ENCODE measurements at places on chromosomes 6 and 20.

DNA sequence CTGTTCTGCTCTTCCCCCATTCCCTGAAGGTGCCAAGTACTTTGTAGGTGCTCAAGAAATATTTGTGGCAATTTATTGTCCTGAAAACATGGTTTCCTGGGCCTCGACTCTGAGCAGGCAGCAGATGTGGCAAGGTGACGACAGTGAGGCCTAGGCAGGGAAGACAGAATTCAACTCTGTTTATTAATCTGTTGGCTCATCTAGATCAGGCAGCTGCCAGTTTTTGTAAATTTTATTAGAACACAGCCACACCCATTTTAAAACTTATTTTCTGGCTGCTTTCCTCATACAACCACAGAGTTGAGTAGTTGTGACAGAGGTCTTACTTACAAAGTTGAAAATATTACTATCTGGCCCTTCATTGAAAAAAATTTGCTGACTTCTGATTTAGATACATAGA is 24.5 kb downstream of the MAPK14 start:
- no peak for DNase-seq

DNA sequence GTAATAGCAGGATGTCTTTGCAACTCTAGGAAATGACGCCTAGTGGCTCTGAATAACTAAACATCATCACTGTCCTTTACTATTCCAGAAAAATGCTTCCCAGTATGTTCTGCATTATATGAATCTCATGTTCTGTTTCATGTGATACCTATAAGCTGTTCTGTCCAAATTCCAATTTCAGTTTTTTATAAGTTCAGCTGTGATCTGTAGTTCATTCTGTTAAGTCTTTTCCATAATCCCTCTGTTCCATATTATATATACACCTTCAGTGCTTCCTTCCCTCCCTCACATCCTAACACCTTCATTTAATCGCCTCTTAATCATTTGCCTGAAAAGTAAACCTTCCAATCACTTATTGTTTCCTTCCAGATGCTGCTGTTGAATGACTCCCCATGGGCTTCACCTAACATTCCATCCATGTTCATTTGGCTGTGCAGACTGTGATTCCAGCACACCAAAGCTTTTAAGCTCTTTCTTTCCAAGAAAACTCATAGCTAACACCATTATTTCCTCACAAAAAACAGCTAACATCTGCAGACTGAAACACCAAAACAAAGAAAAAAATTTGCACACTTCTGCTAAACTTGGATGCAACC is 18.6 kb downstream of the HMGCLL1 start:
- no peak for DNase-seq

DNA sequence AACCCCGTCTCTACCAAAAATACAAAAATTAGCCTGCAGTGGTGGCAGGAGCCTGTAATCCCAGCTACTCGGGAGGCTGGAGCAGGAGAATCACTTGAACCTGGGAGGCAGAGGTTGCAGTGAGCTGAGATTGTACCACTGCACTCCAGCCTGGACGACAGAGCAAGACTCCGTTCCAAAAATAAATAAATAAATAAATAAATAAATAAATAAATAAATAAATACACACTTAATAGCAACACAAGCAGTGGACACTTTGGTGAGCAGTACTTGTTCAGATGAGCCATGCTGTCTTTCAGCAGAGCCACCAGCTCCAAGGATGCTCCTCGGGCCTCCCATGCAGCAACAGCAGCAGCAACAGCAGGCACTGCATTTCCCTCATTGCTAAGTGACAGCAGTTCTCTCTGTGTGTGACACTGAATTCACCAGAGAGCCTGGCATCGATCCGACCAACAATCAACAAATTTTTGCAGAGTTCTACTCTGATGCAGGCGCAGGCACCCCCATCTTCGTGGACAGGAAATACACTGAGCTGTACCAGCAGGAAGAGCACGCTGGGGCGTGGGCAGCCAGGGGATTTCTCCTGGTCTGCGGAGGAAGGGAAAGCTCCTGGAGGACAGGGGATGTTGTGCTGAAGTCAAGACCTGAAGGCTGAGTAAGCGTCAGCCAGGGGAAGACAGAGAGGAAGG is 54.0 kb upstream of the SNX9 start:
- DNase-seq, result peak; percentile 54

DNA sequence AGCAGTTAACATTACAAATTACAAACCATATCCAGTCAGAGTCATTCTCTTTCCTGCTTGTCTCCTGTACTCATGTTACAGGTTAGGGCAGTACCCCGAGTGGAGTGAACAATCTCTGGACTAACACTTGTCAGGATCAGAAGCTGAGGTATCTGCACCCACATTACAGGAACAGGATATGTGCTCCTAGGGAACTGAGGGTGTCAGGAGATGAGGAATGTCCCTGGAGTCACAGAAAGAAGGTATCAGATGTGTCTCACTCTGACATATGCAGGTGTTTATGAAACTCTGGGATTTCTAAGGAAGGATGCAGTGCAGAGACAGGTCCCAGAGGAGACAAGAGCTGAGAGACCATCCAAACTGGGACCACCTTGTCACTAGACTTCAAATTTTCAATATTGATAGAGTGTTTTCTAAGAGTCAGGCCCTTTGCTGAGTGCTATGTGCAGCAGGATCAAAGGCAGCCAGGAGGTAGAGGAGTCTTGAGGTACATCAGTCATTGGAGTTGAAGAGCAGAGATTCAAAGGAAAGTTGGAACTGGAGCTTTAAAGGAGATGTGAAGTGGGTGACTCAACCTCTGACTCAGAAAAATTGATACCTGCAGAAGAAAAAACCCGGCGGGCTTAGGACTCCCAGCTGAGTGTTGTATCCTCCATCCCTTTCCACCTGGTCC is 12.6 kb downstream of the HLA-DPB1 start:
- no peak for DNase-seq

DNA sequence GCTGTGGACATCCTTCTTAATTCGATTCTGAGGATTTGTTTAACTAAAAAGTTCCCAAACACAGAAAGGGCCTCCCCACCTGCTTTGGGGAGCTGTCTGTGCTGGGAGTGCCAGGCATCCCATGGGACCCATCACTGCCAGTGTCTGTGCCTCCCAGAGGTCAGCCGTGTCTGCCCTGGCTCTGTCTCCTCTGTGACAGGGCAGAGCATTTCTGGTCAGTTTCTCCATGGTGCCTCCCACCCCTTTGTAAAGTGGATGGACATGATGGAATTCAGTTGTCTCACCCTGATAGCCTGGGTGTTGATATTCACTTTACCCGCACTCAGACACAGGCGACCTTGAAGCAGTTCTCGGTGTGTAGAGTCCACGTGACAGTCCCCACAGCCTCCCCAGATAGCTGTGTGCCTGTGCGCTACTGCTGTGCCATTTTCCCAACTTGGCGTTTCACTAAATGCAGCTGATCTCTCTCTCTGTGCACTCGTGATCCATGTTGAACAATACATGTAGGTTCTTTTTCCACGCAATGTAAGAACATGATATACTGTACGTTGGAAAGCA is 70.5 kb downstream of the CDS2 start:
- DNase-seq, result no peak

DNA sequence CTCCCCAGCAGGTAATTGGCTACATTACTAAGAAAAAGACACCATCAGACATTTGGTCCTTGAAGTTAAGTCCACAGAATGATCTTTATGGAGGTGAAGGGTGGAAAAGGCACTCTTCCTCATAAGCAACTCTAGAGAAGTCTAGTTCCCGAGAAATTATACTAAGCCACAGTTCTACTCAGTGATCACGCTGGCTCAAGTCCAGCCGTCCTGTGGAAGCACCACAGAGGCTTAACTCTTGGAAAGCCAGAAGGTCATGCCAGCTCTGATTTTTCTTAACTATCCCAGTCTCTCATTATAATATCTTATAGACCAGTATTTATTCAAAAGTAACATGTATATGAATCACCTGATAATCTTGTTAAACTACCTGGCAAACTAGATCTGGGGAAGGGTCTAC is 258.5 kb downstream of the EYA4 start:
- DNase-seq, result no peak

DNA sequence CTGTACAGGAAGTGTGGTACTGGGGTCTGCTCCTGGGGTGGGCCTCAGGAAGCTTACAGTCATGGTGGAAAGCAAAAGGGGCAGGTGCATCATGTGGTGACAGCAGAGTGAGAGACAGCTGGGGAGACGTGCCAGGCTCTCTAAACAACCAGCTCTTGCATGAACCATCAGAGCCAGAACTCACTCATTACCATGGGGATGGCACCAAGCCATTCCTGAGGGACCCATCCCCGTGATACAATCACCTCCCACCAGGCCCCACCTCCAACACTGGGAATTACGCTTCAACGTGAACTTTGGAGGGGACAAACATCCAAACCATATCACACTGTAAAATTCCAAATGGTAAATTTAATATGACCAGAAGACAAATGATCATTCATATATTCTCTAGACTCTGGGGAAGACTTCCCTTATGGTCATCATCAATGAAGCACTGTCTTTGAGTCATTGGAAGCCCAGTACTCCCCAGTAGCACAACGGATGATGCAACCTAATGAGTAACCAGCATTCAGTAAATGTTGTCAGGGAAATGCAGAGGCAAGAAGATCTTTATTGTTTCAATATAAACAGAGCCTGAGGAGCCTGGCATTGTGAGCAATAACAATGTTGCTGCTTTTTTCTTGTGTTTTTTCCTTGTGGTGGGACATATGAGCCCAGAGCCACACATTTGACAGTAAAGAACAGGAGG is 48.2 kb upstream of the RALY start:
- no peak for DNase-seq

GRCh38 chr6:136405420-136406029 is 115.9 kb upstream of the BCLAF1 start:
- no peak for DNase-seq

DNA sequence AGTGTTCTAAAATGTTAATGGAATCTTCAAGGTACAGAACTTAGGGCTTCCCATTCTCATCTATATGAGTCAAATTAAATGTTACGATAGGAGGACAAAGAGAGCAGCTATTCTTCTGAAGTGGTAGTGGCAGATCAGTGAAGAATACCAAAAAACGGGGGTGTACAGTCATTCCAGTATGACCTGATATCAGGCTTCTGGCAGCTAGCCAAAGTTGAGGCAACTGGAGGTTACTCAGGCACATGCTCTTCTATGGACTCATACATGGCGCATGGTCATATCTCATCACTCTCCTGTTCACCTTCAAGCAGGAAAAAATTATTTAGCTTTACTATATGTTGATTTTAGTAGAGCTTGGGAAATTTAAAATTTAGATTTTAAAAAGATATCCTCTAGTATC is 1608.8 kb downstream of the GRIK2 start:
- DNase-seq, result no peak

All from activated T-cell treated with anti-CD3 and anti-CD28 coated beads, Interleukin-2, amount 50 U/mL, for 48 hours (primary cell).